ENCODE measurements at places on chromosomes 12 and 14.

- no peak for DNase-seq
Measured at GRCh38 chr12:402029-402389, 565 bp downstream of the CCDC77 start.

GRCh38 chr12:31832740-31833729 lies 104.2 kb upstream of the AMN1 start:
- peak; percentile 84 for DNase-seq

GRCh38 chr14:59347511-59347900 lies 117.7 kb downstream of the GPR135 start:
- no peak for DNase-seq

- no peak for DNase-seq
Measured at GRCh38 chr12:120365675-120366340, 3.2 kb downstream of the MSI1 start.

- no peak for DNase-seq
Measured at GRCh38 chr12:89542236-89542635, 16.4 kb upstream of the POC1B start.

- DNase-seq = no peak
Measured at GRCh38 chr12:63308671-63309070, 157.7 kb upstream of the AVPR1A start.

Data from B cell (primary cell).